Renal pelvis (tissue), 12 donors: ENCODE measurements at places on chromosomes 11 and 22. TPM values are rescaled to one million over a fixed set of nuclear protein-coding genes. Genes with fewer than 3 reads are reported as not detected.
A peak's percentile ranks its signal among the peaks of the same experiment; 100 is the strongest.

The HOATZ gene
- 0.06 TPM for polyA plus RNA-seq

The CNGA4 gene
- 0.23 TPM for polyA plus RNA-seq

The CCDC73 gene
- 0.30 TPM for polyA plus RNA-seq

The DDTL gene
- polyA plus RNA-seq, result 10.8 TPM

The CCDC85B gene
- 10.6 TPM for polyA plus RNA-seq

The LINC01488 gene
- polyA plus RNA-seq, result not detected

The MS4A3 gene
- polyA plus RNA-seq, result 1.1 TPM

The TMA7B gene
- polyA plus RNA-seq, result 0.13 TPM

The KRTAP5-7 gene
- polyA plus RNA-seq, result 0.21 TPM

The RHBDD3 gene
- polyA plus RNA-seq, result 39.2 TPM

The MRGPRE gene
- not detected for polyA plus RNA-seq

The OR52I2 gene
- polyA plus RNA-seq, result not detected

The ALDH3B2 gene
- 3.8 TPM for polyA plus RNA-seq

The OR4D6 gene
- not detected for polyA plus RNA-seq

The ESAM gene
- 78.9 TPM for polyA plus RNA-seq

The NLRP14 gene
- 0.77 TPM for polyA plus RNA-seq

DNA sequence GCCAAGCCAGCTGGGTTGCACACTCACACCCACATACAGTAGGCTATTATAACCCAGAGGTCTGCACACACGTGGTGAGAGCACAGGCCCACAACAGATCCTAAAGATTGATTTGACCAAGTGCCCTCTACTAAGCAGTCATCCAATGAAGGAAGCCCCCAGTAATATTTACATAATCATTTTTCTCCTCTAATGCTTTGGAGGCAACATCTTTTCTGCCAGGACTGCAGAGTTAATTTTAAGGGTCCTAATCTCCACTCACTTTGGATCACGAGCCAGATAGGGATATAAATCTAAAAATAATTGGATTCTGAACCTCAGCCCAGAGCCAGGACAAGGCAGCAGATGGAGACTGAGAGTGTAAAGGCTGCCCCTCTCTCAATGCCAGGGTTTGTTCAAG lies 49.1 kb upstream of the MTNR1B start:
- DNase-seq, result no peak

GRCh38 chr11:92329646-92330045 lies 105.0 kb downstream of the FAT3 start:
- no peak for DNase-seq

DNA sequence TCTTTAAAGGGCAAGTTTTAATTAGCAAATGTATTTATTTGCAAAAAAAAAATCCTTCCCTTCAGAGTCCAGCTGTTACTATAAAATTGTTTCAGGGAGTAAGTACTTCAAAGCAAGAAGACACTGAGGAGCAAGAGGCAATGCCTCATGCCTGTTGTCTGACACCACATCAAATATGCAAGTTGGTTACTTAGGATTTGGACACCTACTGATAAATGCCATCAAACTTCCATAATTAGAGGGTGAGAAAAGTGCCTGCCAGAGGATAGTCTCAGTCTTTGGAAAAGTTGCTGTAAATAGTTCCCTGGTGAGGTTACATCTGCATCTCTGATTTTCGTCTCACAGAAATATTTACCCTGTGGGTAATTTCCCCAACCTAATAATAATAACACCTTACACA lies 4.1 kb upstream of the TENM4 start:
- no peak for DNase-seq

DNA sequence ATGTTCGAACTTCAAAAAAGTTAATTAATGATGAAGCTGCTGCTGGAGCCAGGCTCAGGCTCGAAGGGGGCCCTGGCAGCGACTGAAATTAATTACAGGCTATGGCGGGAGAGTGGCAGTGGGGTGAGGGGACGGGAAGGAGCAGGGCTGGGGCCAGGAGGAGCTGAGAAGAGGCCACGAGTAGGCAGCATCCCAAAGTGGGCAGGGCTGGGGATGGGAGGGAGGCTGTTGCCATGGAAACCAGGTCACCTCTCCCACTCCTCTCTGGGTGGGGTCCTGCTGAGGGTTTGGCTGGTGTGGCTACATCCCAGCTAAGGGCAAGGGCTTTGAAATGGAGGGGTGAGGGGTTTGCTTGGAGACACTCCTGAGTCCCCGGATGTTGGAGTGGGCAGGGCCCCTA lies 23.9 kb downstream of the CACNA1I start:
- no peak for DNase-seq

- no peak for DNase-seq
Observed at GRCh38 chr11:34978236-34979191, 62.1 kb downstream of the PDHX start.

- DNase-seq, result peak; percentile 33
Observed at GRCh38 chr11:396511-396947, 2.5 kb downstream of the PKP3 start.

GRCh38 chr11:132719684-132720083 lies 812.6 kb downstream of the OPCML start:
- DNase-seq, result no peak

GRCh38 chr22:48083502-48083901 lies 1321.1 kb downstream of the TBC1D22A start:
- DNase-seq, result no peak

- DNase-seq, result no peak
Observed at GRCh38 chr11:119121811-119122124, 388 bp downstream of the HINFP start.

- DNase-seq, result no peak
Observed at GRCh38 chr11:115745610-115746512, 241.6 kb upstream of the CADM1 start.

GRCh38 chr11:23227078-23227445 lies 366.8 kb upstream of the CCDC179 start:
- no peak for DNase-seq

- DNase-seq, result no peak
Observed at GRCh38 chr22:37018086-37018814, 997 bp downstream of the TST start.

- DNase-seq, result peak; percentile 69
Observed at GRCh38 chr22:44661070-44661469, 40.9 kb upstream of the PRR5 start.

GRCh38 chr22:48784701-48785503 lies 1042.8 kb downstream of the BRD1 start:
- no peak for DNase-seq

GRCh38 chr11:20156280-20156875 lies 3.9 kb downstream of the DBX1 start:
- no peak for DNase-seq

- DNase-seq, result no peak
Observed at GRCh38 chr11:86408845-86409244, 34.2 kb downstream of the CCDC81 start.

DNA sequence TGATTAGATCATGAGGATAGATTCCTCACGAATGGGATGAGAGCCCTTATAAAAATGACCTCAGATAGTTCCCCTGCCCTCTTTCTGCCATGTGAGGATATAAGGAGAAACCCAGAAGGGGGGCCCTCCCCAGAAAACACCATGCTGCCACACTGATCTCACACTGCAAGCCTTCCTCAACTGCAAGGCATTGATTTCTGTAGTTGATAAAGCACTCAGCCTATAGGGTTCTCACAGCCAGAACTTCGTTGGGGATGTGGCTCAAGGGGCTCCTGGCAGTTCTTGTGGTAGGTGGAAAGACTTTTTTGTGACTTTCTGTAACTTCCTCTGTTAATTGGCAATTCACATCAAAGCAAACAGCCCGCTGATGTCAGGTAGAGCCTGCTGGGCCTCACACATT lies 108.9 kb downstream of the CD44 start:
- DNase-seq, result no peak

DNA sequence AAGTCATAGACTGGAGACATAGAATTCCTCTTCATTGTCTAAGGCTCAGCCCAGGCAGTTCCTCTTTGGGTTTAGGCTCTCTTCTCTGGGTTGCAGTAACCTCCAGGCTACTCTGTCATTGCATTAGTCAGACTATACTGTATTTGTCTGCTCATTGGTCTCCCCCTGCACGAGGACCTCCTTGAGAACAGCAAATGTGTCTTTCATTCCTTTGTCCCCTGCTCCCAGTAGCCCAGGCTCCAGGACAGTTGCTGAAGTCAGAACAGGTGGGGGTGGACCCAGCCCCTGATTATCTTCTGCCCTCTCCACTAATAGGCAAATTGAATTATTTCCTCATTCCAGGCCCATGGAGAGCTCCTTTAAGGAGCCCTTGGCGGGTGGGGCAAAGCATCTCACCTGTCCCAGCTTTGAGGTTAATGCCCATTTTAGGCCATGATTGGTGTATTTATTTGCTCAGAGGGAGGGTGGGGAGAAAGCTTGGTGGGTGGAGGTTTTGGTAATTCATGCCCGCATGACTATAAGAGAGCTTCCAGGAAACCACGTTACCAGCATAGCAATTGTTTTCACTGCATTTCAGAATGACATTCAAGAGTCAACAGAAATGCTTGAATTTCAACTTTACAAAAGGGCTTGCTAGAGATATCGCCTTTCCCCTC lies 40.9 kb downstream of the NAV2 start:
- DNase-seq, result no peak

- no peak for DNase-seq
Observed at GRCh38 chr11:1108246-1108900, 33.7 kb downstream of the MUC2 start.

- no peak for DNase-seq
Observed at GRCh38 chr11:65100674-65101350, 4.8 kb downstream of the VPS51 start.
